ENCODE measurements at places on chromosomes 2 and 18.

DNA sequence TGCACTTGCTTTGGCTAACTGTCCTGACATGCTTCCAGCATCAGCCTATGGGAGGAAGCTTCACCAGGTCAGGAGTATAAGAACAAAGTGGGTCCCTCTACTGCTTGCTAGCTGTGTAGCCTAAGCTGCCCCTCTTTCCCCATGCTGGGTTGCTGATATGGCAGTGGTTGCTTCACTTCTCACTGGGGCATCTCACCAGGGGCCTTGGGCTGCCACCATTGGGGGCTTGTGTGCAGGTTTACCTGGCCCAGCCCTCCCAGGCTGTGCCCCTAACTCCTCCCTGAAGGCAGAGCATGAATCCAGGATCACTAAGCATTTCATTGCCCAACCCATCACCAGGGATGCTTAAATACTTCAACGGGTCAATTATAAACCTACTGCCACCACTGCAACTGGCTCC lies 817.1 kb upstream of the TMEFF2 start:
- DNase-seq, result no peak

GRCh38 chr2:61759718-61760117 lies 94.1 kb downstream of the FAM161A start:
- no peak for DNase-seq

DNA sequence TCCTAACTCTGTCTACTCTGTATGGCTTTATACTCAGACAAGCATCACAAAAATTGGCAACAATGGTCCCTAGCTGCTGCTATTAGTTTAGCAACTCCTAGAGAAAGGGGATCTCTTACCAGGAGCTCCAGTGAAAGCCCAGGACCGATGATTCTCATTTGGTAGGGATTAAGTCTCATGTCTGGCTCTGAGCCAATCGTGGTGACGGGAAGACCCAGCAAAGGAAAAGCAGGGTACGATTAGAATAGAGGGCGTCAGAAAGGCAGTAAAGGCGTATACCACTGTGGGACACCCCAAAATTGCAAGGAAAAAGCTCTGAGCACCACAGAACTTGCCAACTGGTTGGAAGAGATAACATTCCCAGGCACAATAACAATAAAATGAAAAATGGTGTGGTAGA lies 129.5 kb downstream of the MTCL1 start:
- DNase-seq, result no peak

GRCh38 chr18:62522504-62523254 lies at the start of gene ZCCHC2:
Gene ZCCHC2, plus strand, starts transcription at chr18:62523025. Its CDS starts 400 bp downstream, at chr18:62523425.
- DNase-seq, result peak; percentile 97

DNA sequence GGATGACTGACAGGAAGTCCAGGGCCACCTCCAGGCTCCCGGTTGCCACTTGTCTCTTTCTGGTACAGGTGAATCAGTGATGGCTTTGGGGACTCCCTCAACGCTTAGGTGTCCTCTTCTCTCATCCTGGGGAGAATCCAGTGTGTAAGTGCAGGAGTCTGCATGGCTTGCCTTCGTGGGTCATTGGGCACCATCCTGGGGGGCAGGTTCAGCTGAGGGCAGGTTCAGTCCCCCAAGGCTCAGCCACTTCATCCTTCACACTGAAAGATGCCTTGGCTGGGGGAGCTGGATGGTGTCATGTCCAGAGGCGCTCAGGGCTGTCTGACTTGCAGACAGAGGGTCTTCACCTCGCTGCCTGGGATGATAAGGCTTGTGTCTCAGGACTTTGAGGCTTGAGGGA lies 29.2 kb downstream of the SH3RF3 start:
- no peak for DNase-seq
